ENCODE measurements at places on chromosomes 3 and 15.

DNA sequence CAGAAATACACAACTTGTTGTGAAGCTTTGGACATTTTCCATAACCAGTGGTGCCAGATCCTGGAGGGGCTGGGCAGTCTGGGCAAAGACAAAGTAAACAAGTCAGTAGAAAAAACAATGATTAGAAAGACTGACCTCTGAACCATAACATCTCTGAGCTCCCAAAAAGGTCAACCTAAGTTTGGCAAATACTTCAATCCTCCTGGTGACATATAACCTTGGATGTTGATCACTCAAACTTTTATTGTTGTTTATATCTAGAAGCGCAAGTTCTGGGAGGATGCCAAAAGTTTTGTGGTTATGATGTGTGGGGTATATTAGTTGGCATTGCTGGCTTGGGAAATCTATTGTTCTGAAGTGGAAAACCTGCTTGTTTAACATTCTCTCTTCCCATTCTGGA lies 257.7 kb downstream of the DIPK2A start:
- DNase-seq: no peak

GRCh38 chr3:95612611-95613010 lies 1201.8 kb upstream of the EPHA6 start:
- DNase-seq: no peak

DNA sequence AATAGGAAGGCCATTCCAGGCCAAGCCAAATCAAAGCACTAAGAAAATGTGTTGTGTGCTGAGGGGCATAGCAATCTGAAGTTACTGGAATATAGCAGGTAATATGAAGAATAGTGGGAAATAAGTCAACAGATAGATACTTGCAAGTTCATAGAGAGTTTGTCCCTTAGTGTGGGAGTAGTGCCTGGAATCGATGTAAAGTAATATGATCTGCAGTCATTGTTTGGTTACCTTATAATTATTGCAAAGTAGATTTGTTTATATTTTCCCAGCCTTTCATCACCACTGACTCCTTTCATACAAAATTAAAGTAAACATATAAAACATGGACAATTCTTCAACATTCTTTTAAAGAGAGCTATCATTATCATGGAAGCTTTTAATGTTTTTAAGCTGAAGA lies 420.9 kb upstream of the NECTIN3 start:
- DNase-seq: no peak

DNA sequence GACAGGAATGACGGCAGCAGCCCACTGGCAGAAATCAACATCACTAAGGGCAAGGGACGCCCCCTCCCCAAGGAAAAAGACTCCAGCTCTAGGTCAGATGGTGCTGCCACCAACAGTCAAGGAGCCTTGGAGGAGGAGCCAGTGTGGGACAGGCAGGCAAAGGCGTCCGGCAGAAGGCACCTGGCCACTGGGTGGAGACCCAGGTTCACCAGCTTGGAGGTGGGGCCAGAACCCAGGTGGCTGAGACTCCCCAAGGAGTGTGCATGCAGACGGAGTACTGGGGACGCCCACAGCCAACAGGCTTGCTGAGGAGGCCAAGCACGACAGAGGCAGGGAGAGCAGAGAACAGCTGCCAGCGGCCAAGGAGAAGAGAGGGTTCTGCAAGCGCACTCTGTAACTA lies 35.2 kb downstream of the PTPN23 start:
- DNase-seq: no peak

GRCh38 chr15:68304589-68305337 lies 27.2 kb downstream of the FEM1B start:
- DNase-seq: no peak

DNA sequence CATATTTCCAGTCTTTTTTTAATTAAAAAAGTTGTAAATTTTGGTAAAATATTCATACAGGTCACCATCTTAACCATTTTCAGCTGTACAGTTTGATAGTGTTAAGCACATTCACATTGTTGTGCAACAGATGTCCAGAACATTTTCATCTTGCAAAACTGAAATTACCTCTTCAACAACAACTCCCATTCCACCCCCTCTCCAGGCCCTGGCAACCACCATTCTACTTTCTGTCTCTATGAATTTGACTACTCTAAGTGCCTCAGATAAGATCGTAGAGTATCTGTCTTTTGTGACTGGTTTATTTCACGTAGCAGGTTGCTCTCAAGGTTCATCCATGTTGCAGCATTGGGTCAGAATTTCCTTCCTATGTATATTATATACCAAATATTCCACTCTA lies 76.0 kb downstream of the SLCO3A1 start:
- DNase-seq: no peak

- no peak for DNase-seq
These were observed 34.6 kb upstream of the IGF2BP2 start for GRCh38 chr3:185859294-185859972.

- no peak for DNase-seq
These were observed 129.1 kb upstream of the RAP2B start for GRCh38 chr3:153032891-153033290.

DNA sequence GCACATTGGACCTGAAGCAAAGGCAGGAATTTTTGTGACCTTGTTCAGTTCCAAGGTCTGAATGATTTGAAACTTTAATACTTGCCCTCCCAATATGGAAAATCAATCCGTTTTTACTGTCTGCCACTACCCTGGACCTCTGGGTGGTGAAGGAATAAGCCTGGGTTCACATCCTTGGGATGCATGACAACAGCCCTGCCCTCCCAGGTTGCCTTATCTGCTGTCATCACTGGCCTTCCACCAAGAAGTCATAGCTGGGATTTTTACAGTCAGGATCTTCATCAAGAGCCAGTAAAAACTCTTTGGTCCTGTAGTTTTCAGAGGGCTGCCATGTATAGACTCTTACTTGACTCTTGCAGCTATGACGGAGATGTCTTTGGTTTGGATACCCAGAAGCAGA lies 128.6 kb downstream of the MYLK start:
- DNase-seq: no peak

DNA sequence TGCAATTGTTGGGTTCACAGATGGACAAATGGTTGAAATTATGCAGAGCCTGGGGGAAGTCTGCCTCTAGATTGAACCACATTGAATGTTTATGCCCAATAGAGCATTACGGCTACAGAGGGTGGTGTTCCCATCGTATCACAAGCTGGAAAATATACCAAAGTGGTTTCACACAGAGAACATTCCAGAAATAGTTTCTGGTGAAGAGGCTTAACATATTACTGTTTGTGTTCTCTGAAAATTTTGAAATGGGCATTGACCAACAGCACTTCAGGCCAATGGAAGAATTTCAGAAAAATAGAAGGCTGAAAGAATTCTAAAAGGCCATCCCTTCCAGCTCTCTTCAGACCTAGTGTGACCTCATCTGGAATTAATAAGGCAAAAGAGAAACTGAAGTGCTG lies 203.9 kb downstream of the NEK10 start:
- no peak for DNase-seq

DNA sequence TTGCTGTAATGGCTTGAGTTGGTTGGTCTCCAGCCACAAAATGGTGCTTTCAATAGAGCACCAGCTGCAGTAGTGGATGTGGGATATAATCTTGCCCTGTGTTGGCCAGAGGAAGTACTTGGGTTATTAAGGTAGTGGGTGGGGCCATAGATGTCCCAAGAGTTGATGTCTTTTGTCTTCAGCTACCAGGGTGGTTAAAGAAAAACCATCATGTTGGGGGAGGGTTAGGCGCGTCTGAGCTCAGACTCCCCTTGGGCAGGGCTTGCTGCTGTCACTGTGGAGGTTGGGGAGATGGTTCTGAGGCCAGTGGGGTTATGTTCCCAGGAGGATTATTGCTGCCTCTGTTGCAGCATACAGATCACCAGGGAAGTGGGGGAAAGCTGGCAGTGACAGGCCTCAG lies 46.9 kb upstream of the GADL1 start:
- no peak for DNase-seq

- no peak for DNase-seq
These were observed 240.0 kb downstream of the MBNL1 start for GRCh38 chr3:152508705-152509104.

DNA sequence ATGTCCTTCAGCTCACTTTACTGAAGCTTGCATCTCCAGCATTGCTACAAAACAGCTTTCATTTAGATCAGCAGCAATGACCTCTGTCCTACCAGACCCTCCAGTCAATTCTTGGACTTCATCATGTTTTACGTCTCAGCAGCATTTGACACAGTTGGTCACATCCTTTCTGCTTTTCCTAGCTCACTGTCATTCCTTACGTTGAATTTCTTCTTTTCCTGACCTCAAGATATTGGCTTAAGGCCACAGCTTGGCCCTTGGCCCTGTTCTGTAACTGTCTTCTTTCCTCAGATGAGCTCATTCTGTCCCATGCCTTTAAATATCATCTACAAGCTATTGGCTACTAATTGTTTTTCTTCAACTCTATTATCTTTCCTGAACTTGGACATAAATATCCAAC lies 576.2 kb upstream of the KCNMB2 start:
- no peak for DNase-seq

DNA sequence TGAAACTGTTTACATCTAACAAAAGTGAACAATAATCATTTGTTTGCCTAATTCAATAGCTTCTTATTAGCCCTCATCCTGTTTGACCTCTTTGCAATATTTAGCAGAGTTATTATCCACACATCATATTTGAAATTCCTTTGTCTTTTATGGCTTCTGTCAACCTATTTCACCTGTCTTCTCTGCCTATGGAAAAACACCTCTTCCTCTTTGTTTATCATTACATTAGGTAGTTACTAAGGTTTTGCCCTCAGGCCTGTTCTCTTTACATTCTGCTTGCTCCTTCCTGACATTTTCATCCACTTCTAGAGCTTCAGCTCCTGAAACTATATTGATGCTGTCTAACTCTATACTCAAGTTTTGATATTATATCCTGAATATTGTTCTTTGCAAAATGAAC lies 183.0 kb downstream of the SUCNR1 start:
- DNase-seq: no peak

DNA sequence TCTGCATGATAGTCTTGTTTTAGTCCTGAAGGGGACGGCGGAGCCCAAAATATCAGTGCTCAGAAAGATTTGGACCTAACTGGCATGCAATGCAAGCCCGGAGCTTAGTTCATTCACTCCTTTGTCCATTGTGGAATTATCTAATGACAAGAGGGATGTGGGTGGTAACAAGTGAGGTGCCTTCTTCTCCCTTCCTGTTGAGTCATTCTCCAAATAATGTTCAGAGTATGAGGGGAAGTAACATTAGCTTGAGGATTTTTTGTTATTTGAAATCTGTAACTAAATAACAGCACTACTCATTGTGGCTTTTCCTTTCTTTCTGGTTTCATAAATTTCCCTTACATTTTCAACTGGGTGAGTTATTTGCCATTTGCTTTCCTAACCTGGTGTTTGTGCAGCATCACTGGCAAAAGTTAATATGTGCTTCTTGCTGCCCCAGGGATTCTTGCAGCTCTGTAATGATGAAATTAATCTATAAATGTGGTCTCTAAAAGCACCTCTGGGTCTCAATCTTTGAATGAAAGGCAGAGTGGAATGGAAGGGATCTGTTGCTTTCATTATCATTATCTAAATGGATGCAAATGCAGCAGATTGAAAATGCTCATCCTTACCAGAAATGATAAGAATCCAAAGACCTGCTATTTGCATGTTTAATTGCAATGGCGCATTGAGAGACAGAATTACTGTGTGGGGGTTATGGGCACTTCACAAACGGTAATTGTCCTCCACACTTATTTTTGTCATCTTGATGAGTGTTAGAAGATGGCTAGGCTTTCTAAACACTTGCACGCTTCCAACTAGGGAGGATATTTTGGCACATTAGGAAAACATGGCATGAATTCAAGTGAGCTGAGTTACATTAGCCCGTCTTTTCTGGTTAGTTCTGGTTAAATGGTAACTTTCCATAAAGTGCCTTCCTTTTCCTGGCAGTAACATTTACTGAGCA lies 89.9 kb upstream of the MITF start:
- DNase-seq: no peak

DNA sequence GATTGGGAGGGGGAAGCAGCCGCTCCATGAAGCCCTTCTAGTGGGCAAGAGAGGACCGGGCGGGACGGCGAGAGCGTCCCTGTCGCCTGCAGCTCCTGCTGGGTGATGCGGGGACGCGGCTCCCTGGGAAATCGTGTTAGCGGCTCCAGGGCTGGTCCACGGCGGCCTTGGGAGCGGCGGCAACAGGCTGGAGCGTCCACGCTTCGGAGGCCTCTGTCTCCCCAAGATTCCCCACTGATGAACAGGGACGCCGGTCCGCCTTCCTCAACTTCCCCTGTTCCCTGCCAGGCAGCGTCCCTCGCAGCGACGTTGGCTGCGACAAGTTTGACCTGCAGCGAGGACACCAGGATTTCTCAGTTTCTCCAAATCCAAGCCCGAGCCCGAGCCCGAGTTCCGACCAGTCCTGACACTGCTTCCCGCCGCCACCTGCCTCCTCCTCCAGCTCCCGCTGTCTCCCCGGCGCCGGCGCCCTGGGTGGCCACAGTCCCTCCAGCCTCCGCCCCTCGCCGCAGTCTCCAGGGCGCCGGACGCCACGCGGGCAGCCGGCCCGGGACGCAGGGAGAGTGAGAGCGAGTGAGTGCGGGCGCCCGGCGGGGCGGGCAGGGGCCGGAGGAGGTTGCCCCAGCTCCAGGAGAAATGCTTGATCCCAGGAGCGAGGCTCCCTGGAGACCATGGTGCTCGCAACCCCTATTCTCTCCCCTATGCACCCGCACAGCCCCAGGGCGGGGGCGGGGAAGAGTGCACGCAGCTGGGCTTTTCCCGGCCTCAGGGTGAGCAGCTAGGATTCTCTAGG lies 78.1 kb upstream of the RNF7 start:
- peak; percentile 26 for DNase-seq

DNA sequence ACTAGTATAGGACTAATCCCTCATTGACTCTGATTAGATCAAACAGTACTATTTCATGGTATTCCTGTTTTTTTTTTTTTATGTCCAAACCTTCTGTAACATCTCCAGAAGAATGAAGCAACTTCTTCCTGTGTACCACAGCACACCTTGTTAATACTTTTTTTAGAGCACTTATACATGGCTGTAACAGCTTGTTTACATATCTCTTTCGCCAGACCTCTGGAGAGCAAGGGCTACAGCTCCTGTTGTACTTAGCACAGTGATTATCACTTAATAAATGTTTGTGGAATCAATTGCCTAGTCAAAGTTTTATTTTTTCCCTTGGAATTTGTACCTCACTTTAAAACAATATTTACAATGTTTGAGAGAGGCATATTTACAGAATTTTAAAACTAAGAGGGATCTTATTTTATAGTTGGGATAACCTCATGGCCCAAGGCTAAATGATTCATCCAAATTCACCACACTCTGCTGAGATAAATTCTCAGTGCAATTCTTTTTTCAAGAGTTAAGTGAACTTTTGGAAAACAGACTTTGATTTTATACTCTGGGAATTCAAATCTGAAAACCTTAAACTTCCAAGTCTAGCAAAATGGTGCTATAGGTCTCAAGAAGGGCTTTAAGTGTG lies 9.2 kb upstream of the GATM start:
- no peak for DNase-seq

GRCh38 chr15:76718863-76719262 lies 186.3 kb downstream of the SCAPER start:
- DNase-seq: no peak

DNA sequence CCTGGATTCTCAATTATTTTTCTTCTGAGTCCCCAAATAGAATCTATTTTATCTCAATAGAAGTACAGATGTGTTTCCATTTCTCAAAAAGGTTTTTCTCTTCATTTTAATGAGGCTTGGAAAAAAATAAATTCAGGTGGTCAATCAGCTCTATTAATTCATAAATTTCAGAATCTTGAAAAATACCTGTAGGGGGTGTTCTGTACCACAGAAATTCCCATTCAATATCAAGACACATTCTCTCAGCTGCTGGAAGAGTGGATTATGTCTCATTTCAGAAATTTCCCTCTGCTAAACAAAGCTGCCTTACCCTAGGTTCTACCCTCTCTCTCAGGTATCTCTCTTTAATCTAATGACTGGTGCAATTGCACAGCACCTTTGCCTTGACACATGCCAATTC lies 1121.2 kb downstream of the SI start:
- no peak for DNase-seq
